ENCODE measurements at places on chromosomes 6 and 20.

GRCh38 chr6:14206391-14206790 lies 88.8 kb downstream of the CD83 start:
- no peak for DNase-seq

GRCh38 chr20:17631576-17632319 lies 50.3 kb downstream of the RRBP1 start:
- DNase-seq: no peak

DNA sequence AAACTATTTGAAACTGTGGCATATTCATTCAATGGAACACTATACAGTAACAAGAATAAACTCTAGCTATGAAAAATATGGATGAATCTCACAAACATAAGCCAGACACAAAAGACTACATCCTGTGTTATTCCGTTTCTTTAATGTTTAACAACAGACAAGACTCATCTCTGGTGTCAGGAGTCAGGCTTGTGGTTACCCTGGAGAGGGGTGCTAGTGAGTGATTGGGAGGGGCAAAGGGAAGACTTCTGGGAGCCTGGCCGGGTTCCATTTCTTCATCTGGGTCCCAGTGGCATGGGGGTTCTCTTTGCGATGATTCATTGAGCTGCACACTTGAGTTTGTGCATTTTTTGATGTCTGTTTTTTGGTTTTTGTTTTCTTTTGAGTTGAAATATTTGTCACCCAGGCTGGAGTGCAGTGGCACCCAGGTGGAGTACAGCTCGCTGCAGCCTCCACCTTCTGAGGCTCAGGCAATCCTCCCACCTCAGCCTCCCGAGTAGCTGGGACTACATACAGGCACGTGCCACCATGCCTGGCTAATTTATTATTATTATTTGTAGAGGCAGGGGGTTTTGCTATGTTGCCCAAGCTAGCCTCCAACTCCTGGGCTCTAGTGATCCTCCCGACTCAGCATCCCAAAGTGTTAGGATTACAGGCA lies 21.2 kb upstream of the TTPAL start:
- DNase-seq: no peak

DNA sequence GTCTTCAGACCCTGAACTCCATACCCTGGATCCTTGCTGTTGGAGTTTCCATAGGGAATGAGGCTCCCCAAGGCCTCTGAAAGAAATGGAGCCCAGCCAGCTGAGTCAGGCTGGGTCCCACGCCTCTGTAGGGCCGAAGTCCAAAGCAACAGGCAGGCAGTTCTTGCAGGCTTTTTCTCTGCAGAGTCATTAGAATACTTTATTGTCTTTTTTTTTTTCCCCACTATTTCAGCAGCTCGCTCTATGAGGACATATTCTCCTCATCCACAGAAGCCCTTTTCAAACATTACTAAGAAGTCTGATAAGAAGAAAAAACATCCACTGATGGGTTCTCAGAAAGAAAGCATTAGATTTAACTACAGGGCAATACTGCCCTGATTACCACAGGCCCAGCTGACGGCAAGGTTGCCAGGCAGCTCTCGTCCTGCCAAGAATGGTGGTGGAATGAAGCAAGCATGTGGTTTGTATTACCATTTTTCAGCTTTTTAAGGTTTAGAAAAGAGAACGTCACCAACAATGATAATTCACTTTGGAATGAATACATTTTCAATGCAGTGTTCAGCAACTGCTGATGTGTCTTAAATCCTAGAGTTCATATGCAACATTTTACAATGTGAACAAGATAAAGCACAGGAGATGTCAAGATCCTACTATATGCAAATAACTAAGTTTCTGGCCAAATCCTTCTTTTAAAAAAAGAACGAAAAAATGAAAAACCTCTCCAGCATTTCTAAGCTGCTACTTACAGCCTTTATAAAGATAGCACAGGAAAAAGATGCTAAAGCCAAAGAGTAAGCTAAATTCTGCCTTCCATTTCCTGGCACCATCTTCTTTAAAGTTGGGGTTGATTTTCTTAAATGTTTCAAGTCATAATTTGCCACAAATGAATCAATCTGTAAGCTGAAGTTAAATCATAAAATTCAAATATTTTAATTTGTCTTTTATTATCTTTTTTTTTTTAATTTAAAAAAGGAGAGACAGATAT lies 223.6 kb upstream of the CITED2 start:
- no peak for DNase-seq

- DNase-seq: no peak
Observed at GRCh38 chr6:710601-711571, 17.9 kb upstream of the EXOC2 start.

- DNase-seq: no peak
Observed at GRCh38 chr20:957544-957943, 41.4 kb upstream of the ANGPT4 start.

- no peak for DNase-seq
Observed at GRCh38 chr20:35600993-35601973, 14.3 kb upstream of the SPAG4 start.

DNA sequence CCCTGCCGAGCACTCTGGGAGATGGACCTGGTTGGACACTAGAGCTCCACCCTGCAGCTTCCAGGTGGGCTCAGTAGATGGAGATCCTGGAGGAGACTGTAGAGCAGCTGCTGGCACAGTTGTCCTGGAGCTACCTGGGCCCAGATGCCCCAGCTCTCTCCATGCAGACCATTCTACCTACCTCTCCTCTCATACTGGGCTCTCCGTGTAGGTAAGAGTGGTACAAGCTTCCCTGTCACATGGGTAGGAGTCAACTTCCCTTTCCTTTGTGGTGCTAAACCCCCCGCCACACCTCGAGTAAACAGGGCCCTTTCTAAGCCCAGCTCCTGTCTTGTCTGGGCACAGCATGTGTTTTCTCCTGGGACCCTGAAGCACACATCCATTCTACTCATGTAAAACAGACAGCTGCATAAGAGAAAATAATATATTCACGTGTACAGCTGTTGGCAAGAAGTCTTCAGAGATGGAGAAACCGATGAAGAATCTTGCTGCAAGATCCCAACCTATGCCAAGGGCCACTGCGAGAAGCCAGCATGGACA lies 108.1 kb upstream of the DUSP22 start:
- DNase-seq: no peak

DNA sequence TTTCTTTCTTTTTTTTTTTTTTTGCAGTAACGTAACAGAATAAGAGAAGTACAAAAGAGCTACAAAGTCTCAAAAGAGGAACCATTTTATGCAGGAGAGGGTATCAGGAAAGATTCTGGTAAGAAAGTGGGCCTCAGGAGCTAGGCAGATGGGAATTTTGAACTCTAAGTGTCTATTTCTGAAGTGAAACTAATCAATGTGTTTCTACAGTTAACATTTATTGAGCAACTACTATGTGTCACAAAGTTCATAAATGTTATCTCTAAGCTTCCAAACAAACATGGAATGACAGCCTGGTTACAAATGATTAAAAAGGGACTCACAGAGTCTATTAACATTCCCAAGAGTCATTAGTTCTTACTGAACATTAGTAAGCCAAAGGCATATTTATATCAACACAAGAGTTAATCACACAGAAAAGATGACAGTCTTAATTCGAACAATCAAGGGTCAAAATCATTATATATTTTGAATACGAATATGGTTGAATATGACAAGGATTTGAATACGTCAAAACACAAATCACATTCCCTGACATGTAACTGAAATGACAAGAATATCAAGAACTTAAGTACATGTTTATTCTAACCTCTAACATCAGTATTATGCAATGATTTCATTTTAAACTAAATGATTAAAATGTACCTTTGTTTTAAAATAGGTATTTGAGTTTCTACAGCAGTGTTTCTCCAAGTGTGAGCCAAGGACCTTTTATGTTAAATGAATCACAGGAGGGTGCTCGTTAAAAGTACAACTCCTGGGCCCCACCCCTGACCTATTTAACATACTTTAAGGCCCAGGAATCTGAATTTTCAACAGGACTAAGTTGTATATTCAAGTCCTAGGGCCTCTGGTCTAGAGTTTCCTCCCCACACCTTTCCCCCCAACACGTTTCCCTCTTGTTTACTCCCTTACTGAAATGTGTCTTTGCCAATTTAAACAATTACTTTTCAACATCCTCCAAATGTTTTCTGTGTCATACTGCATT lies 89.7 kb downstream of the ATXN1 start:
- DNase-seq: no peak

- no peak for DNase-seq
Observed at GRCh38 chr6:24743944-24744335, 25.0 kb upstream of the C6orf62 start.

DNA sequence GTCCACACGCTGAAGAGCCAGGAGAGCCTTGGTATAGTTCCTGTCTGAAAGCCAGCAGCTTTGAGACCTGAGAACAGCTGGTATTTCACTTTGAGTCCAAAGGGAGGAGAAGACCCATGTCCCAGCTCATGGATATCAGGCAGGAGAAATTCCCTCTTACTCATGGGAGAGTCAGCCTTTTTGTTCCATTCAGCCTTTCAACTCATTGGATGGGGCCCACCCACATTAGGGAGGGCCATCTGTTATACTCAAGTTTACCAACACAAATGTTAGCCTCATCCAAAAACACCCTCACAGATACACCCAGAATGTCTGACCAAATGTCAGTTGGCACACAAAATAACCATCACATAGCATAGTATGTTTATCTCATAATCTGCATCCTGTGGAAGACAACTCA lies 80.1 kb downstream of the GMDS start:
- DNase-seq: no peak

DNA sequence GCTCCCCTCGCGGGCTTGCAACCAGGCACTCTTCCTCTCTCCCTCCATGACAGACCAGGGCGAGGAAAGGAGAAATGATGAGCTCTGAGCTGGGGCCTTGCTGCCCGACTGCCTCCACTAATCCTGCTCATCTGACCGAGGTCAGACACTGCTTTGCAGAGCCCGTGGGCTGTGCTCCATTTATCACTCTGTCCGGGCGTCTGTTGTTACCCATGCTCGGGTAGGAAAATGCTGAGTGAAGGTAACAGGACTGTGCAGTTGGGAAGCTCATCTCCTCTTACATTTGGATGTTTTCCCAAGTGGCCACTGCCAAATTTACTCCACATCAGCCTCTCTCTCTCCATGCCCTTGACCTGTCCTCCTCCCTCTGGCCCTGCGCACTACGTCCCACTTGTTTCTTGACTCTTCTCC lies 14.6 kb downstream of the RPS6KA2 start:
- DNase-seq: peak; percentile 52

DNA sequence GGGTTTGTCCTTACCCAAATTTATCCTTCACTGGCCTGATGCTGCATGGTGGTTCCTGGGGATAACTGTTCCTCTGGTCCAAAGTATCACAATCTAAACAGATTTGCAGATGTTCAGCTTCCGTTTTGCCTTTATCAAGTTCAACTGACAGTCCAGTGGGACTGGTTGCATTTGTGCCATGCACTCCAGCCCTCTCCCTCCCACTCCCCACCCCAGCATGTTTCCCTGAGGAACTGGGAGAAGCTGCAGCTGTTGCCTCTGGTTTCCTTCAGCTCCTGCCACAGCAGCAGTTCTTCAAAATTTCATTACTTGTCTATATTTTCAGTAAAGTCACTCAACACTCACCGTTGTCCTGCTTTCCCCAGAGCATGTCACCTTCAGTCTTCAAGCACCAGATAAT lies 39.5 kb upstream of the KIF16B start:
- no peak for DNase-seq

DNA sequence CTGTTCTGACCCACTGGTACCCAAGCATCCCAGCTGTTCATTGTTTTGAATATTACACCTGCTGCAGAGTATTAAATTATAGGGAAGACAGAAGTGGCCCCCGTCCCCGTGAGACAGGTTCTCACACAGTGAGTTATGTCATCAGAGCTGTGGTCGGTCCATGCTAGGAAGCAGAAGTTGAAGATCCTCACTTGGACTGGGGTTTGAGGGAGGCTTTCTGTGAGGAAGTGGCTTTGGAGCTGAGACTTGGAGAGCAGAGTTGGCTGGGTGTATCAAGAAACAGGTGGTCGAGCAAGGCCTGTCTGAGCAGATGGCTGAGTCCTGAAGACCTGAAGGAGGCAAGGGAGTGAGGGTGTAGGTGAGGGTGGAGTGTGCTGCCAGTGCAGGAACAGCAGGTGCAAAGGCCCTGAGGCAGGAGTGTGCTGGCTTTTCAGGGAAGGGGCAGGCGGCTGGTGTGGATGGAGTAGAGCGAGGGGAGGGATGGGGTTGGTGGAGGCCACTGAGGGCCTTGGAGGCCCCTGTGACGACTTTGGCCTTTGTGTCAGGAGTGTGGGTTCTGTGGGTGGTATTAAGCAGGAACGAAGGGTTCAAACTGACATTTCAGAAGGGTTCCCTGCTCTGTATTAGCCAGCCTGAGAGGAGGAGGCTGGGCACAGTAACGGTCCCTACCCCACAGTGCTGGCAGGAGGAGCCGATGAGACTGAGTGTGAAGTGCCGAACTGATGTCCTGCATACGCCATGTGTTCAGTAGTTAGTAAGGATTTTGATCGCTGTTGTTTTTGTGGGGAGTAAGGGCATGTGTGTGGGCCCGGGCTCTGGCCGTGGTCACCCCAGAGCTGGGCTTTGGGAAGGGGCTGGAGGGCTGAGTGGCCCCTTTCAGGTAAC lies 11.8 kb downstream of the SRC start:
- no peak for DNase-seq
